ENCODE measurements at places on chromosomes 4 and X.

DNA sequence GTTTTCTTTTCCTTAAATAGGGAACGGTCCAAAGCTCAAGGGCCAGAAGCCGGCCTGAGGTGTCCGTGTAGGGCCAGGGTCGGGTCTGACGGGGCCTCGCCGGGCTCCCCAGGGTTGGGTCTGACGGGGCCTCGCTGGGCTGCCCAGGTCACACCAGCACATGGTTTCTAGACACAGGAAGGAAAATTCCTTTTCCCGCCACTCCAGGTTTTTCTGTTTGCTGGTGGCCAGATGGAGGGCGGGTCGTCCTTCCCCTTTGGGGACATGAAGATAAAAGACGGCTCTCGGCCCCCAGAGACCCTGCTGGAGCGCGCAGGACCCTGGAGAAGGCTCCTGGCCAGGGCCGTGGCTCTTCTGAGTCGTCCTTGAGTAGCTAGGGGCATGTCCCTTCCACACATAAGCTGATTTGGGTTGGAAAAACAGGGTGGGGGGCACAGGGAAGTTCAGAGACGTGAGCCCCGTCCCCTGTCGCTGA, 35.1 kb downstream of the PIGG start:
- DNase-seq: no peak

DNA sequence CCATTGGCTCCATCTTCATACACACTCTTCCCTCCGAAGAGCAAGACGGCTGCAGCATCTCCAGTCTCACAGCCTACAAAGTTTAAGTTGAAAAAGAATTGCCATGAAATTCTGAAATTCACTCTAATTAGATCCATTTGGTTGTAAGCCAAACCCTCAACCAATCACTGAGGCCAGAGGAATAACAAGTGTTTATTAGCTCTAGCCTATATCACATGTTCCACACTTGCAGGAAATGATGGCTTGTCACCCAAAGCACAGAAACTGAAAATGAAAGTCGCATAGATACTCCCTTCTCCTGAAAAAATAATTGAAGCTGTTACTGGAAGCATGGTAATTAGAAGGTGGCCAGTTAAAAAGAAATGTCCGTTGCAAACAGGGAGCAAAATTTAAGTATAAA, 1071.8 kb downstream of the CCSER1 start:
- no peak for DNase-seq

- DNase-seq: no peak
Measured at GRCh38 chr4:1402021-1402515, 4.2 kb downstream of the NKX1-1 start.

GRCh38 chr4:62881210-62881609, 1528.0 kb downstream of the TECRL start:
- no peak for DNase-seq

DNA sequence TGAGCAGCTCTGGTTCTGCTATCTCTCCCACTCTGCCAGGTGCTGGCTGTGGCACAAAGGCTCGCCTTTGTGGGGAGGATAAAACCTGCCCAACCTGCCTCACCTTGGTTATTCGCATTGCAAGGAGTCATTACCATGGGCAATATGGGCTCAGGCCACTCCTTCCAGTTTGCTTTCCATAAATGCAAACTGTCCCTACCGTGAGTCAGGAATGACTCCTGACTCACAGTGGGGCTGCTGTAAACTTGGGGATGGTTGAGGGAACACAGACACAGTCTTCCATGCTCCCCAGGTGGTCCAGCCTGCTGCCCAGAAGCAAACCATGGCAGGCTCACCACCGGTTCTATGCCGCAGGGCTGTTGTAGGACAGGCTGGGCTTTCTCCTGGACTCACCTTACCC, 36.1 kb downstream of the COQ2 start:
- no peak for DNase-seq

DNA sequence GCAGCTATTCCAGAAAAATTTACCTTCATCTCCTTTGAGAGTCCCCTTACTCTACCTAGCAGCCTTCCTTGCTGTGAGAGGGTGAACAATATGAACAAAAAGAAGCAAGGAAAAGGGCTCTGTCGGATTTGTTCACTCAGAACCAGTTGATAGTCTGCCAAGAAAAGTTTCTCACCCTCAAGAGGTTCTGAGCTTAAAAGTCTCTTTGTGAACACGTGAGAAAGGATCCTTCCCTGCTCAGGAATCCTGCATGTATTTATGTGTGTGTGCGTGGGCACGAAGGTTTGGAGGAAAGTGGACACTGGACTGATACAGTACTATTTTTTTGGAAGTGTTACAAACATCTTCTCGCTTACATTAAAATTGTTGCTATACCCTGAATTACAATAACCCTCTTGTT, 178.6 kb upstream of the JADE1 start:
- no peak for DNase-seq

DNA sequence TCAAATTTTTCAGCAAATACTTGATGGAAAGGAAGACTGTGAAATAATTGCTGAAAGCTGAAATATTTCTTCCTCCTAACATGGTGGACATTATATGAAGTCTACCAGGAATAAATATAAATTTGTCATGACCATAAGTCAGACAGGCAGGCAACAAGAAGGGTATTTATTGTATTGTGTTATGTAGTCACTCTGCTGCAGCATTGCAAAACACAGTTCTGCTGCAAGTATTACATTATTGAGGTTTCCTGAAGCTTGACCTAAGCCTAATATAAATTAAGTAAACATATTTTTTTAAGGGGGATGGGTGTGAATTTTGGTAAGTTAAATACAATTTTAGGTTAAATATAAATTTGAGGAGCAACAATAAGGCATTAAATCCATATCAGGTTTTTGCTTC, 60.2 kb upstream of the MAOA start:
- DNase-seq: no peak

- DNase-seq: no peak
Measured at GRCh38 chr4:154004016-154004415, 215.1 kb upstream of the SFRP2 start.

DNA sequence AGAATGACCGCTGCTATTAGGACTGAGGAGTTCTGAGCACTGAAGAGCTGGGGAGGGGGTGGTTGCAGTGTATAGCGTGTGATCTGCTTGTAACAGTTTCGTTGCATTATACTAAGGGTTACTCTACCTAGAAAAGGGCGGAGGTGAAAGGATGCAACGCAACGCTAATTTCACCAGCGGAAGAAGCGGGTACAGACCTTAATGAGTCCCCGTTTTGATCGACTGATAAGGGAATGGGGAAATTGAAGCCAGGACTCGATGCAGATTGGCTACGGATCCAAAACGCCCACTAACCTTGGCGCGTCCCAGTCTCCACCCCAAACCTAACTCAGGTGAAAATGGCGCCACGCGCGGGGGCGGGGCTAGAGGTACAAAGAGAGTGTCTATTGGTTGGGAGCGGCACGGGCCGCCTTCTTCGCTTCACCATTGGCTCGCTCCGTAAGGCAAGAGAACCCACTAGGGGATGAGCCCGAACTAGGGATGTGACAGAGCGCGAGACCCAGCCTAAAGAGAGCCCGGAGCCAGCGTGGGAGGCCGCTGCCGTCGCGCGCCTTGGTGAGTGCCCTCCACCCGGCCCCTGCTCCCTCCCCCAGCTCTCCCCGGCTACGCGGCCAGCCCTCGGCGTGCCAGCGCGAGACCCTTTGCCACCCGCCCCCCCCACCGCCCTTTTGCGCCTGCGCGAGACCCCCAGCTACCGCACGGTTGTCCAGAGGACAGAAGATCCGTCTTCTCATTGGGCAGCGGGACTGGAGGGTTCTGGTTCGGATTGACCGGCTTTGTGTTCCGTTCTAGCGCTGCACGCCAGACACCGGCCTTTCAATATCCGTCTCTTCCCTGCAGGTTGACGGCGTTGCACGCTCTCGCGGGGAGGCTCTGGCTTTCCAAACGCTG, at the start of gene EBP:
EBP (plus strand) TSS at position 456 of the 891 bp plus-strand sequence. CDS start 1,964 bp downstream, outside the sequence.
- peak; percentile 96 for DNase-seq

GRCh38 chr4:56360071-56360470, 27.2 kb downstream of the AASDH start:
- no peak for DNase-seq

DNA sequence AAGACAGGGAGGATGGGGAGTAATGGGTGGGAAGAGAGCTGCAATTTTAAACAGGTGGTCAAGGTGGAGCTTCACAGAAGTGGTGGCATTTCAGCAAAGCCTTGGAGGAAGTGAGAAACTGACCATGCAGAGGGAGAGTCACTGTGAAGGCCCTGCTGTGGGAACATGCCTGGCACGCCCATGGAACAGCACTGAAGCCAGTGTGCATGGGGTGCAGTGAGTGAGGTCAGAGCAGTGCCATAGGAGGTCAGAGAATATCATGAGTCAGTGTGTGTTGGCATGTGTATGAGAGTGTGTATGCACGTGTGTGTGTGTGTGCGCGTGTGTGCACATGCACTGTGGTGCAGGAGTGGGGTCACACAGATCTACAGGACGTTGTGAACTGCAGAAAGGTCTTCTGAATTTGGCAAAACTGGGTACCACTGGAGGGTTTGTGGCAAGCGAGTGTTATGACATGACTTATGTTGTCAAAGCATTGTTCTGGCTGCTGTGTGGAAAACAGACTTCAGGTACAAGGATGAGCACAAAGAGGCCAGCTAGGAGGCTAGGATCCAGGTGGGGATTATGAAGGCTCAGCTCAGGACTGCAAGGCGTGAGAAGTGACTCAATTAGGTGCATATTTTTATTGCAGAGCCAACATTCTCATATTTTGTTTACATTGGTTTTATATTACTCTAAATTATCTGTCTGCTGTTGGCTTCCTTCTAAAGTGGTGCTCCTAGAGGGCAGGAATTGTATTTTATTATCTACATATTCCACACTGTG, 34.0 kb downstream of the ZNF827 start:
- DNase-seq: no peak

DNA sequence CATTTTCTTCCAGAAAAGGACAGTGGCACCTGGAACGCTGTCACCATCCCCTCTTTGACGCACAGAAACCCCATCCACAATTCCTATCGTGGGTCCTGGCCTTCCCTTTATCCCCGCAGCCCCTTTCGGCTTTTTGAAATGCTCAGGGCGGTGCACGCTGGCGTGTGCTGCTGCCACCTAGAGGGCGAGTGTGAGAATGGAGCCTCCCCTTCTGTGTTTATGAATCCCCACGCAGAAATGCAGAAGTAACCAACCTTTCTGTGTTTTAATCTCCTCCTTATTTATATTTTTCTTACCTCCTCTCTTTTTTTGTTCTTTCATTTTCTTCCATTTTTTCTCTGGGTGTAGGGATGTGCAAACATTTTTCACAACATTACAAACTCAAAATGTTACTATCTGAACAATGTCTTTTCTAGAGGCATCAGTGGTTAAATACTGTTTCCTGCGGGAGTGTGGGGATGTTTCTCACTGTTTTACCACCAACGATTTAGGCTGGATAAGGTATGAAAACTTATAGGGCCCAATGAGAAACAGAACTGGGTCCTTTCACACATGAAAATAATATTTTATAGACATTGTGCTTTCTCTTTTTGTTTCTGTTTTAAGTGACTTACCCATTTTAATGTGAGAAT, 50.0 kb downstream of the TMA16 start:
- DNase-seq: peak; percentile 67

GRCh38 chr4:17013382-17014006, 115.0 kb upstream of the LDB2 start:
- no peak for DNase-seq

DNA sequence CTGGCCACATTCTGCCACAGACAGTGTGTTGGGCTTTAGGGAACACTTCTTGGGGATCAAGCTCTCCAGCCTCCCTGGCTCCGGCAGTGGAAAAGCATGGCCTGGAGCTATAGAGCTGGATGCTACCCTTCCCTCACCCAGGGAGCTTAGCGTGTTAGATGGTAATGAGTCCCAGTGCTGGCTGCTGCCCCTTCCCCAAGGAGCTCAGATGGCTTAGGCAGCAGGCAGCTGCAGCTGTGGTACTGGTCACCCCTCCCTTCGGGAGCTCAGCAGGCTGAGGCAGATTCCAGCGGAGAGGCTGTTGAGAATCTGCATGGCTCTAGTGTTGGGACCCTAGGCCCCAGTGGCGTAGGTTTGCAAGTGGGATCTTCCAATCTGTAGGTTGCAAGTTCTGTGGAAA, 19.5 kb downstream of the TMEM144 start:
- no peak for DNase-seq

GRCh38 chrX:49191574-49192011, 5.4 kb upstream of the PRICKLE3 start:
- peak; percentile 10 for DNase-seq

DNA sequence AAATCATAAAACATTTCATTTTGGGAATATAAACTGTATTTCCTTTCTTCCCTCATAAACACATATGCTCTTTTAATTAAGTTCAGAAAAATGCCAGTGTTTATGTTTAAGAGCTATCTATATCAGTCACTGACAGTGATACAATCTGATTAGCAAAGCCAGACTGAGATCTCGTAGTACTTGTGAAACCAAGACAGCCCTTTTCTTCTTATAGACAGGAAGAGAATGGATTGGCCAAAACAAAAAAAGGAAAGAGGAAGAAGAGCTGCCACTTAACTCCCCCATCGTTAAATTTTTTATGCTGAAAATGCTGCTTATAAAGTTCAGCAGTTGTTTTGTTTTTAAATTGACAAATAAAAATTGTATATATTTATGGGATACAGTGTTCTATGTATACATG, 87.4 kb downstream of the PLAC1 start:
- no peak for DNase-seq

DNA sequence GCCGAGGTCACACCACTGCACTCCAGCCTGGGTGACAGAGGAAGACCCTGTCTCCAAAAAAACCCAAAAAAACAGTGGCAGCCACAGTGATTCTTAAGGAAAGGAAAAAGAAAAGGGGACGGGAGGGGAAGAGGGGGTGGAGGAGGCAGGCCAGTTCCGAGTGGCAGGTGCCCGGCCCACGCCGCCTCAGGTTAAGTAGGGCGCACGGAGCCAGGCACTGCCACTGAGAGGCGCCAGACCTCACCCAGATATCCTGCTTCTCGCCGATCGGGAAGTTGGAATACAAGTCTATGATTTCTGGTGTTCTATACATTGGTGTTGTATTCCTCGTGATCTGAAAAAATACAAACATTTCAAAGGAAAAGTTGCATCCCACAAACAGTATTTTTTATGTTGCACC, 35.9 kb downstream of the GAK start:
- no peak for DNase-seq

- no peak for DNase-seq
Measured at GRCh38 chr4:20172070-20172760, 79.5 kb upstream of the SLIT2 start.

- DNase-seq: no peak
Measured at GRCh38 chrX:77977095-77977494, 7.7 kb upstream of the PGAM4 start.

- DNase-seq: no peak
Measured at GRCh38 chr4:129077326-129077725, 16.0 kb downstream of the SCLT1 start.

- DNase-seq: no peak
Measured at GRCh38 chr4:139311909-139312308, 9.6 kb upstream of the NDUFC1 start.

GRCh38 chr4:69860052-69860451, at the start of gene SULT1E1:
Gene SULT1E1, minus strand, starts transcription at chr4:69860145. Its CDS starts 2,501 bp downstream, at chr4:69857644.
- DNase-seq: no peak

- DNase-seq: no peak
Measured at GRCh38 chr4:42396361-42396751, 932 bp upstream of the SHISA3 start.

DNA sequence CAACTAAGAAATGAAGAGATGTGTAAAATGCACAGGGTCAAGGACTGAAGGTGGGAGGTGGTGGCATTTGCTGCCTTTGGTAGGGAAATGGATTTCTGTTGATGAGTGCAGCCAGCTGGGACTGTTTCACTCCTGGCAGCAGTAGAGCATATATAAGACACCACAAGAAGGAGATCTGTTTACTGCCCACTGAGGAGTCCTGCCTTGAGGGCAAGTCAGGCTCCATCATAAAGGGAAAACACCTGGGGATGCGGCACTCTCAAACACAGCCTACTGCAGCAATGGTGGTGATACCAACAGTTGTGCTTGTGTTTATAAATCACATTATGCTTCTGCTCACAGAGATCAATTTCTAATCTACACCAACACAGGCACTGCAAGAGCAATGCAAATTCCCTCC, 222.1 kb downstream of the TACR3 start:
- no peak for DNase-seq
